Esophagus squamous epithelium (tissue), 5 donors: ENCODE measurements at places on chromosomes 5 and 9.

GRCh38 chr5:51495672-51496071 is 112.4 kb downstream of the ISL1 start:
- DNase-seq: no peak

DNA sequence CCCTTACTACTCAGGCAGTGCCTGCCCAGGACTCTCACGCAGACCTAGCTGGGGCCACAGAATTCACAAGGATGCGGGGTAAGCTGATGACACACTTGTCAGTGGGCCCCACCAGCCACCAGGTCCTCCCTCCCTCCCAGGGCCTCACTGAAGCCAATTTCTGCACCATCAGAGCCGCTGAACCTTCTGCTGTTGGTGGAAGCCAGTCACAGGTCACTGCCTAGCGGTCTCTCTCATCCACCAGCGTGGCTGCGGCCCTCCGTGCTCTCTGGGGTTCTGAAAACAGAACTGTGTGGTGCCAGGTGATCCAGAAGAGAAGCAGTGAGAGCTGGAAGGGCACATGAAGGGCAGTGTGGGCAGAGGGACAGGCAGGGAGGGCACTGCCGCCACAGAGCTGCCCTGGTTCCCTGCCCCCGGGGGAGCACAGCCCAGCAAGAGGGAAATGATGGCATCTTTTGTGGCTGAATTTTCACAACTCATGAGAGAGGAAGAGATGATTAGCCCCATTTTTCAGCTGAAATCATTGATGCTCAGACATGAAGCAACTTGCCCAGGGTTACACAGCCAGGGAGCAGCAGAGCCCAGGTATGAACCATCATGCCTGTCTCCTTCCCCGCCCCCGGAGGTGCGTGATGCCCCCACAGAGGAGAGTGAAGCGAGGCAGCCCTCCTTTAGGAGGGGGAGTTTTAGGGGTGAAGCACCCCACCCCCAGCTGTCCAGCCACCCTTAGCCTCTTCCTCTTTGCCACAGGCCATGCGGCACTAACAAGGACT is 41.4 kb upstream of the CPLX2 start:
- no peak for DNase-seq

- no peak for DNase-seq
Observed at GRCh38 chr5:71922584-71923106, 184.6 kb upstream of the MAP1B start.

DNA sequence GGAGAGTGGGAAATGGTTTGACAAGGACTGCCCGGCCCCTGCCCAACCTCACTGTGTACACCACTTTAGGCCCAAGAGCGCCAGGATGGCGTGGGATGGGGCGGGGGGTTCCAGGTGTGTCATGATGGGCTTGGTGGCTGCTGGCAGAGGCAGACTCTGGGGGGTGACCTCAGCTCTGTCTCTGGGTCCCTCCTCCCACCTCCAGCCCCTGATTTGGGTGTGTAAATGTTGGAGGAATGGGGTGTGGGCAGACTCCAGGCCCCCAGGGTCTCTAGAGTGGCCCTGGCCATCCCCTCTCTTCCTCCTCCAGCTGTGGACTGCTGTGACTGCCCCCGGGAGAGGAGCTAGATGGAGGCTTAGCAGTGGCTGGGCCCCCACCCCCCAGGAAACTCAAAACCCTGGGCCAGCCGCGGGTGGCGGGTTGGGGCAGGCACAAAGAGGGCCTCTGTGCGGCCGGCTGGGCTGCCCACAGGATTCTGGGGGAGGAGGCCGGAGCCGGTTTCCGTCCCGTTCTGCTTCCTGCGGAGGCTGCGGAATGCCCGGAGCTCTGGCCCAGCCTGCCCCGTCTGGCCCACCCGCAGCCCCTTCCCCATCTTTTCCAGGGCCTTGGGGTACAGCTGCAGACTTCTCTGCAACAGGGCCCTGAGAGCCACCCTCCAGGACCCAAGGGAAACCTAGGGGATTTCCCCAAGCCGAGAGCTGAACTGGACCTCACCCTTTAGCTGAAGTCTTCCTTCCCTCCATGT is 23.1 kb downstream of the CXXC5 start:
- DNase-seq: no peak

DNA sequence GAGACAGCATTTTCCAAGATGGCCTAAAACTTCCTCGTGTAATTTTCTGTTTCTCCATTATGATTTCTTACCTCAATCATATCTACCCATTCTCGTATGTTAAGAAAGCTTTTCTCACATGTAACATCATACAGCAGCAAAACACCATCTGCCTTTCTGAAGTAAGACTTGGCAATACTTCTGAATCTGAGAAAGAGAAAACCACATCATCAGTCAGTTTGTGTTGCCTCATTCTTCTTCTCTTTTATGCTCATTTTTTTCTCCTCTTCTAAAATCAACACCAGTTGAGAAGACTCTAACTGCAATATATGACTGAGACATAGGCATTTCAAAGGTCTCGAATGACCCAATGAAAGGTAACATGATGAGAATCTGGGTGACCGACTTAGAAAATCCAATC is 66.0 kb downstream of the RASEF start:
- DNase-seq: no peak

- DNase-seq: no peak
Observed at GRCh38 chr5:176899296-176899891, at the start of gene HK3. Gene HK3, minus strand, starts transcription at chr5:176899346. Its CDS starts 3,187 bp downstream, at chr5:176896159.

DNA sequence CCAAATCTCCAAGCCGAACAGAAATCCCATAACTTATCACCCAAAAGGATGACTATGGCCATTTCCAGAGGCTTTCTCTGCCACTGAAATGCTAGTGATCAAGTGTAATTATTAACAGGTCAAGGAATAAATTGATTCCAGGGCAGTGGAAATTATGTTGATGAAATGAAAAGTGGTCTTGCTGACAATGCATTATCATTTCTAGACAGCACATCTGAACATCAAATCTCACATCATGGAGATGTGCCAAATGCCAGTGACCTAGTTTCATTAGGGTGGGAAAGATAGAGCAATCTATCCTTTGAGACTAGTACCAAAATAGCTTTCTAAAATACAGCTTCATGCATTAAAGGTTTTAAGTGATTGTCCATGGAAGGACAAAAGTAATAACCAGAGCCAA is 86.1 kb downstream of the AUH start:
- DNase-seq: no peak

DNA sequence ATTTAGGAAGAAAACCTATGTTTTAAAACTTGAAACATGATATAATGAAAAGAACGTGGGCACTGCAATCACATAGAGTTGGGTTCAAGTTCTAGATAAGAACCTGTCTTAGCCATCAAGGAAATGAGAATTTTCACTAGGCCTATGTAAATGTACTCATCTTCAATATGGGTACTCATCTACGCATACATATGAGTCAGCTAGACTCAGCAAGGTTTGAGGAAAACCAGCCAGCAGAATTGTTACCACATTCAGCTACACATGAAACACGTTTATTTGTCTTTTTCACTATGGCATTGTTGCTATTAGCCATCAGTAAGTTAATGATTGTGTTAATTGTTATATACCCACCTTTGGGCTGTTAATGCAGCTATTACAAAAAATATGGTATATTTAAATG is 146.3 kb downstream of the CHSY3 start:
- no peak for DNase-seq

DNA sequence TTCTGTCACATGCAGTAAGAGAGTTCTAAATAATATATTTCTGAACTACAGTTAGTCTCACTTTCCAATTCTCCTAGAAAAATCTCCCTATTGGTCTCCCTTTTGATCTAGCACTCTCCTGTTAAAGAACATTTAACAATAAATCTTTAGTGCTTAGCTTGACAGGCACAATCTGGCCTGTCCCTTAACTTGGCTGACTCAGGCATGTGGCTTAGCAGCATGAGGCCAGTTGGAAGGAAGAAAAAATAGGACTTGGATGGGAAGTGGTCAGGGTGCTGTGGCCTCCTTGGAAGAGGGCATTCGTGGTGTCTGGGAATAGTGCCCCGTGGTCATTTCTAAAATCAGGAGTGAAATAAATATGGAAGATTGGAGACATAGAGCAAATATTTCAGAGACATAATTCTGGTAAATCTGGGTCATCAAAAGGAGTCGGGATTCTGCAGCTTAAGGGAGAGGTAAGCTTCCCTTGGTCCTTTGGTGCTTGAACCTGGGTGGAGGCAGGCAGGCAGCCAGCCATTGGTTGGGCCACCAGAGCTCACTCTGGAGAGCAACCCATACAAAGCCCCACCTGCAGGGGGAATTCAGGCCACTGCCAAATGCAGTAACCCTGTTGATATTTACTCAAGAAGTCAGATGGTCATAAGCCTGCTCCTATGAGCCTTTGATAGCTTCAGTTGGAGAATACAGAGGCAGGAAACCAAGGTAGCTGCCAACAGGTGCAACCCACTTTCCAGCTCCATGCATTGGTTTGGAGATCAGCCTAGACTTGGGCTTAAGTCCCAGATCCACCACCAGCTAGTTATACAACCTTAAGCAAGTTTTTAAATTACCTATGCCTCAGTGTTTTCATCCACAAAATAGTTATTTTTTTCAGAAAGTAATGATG is 28.8 kb upstream of the TLE4 start:
- no peak for DNase-seq

GRCh38 chr5:97111616-97112015 is 30.8 kb downstream of the LIX1 start:
- DNase-seq: no peak

GRCh38 chr9:112884101-112884500 is 6.6 kb downstream of the SLC46A2 start:
- DNase-seq: no peak

- DNase-seq: no peak
Observed at GRCh38 chr9:20250791-20251190, 371.5 kb downstream of the MLLT3 start.

- no peak for DNase-seq
Observed at GRCh38 chr9:119365291-119366027, 3.8 kb downstream of the BRINP1 start.

- no peak for DNase-seq
Observed at GRCh38 chr9:13923381-13923780, 390.6 kb downstream of the NFIB start.

DNA sequence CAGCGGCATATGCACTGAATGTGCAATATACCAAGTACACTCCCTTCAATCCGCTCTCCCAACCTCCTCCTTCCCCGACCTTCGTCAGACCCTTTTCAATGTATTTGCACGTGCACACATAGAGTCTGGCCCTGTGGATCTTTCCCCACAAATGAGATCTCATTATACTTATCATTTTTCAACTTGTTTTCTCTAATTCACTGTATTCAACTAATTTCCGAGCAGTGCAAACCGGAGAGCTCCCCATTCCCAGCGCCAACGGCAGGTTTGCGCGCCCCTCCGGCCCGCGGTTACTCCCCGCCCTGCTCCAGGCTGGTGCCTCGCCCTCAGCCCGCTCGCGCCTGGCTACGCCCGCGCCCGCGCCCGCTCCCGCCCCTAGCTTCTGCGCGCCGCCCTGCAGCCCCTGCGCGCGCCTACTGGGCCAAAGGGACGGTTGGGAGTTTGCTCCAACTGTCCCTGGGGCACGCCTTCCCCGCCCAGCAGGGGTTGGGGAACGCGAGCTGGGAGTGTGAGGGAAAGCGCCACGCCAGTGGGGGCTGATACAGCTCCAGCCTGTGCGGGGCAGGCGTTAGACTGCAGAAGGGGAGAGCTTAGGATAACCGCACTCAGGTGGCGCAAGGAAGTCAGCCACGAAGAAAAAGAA is 3.3 kb upstream of the CDC20B start:
- no peak for DNase-seq

DNA sequence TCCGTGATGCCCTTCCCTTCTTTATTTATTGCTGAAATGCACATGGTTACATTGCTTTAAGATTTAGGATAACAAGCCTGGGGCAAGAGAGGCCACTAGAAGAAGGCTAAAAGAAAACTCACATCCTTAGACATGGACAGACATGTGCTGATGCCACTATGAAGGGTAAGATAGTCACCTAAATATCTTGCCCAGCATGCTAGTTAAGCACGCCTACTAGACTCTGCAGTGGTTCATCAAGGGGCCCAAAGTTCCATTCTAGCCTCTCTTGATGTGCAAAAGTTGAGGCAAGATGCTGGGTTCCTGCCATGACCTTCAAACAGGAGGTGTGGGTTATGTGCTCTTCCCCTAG is 49.3 kb downstream of the GRAMD2B start:
- no peak for DNase-seq

DNA sequence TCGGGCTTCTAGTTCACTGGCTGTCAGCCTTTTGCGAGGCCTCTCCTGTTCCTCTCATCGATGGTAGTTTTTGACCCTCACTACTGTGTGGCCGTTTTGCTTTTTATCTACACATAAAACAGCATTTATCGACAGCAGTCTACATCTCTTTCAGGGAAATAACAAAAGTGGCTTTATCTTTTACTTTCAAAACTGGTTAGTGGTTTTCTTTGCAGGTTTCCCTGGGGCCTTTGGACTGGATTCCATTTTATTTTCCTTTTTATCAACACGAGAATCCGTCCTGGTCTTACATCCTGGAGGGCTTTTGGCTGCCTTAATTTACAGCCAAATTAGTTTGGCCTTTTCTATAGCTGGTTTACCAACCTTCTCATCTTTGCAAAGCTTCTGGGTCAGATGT is 793 bp upstream of the PKD2L2 start:
- no peak for DNase-seq

DNA sequence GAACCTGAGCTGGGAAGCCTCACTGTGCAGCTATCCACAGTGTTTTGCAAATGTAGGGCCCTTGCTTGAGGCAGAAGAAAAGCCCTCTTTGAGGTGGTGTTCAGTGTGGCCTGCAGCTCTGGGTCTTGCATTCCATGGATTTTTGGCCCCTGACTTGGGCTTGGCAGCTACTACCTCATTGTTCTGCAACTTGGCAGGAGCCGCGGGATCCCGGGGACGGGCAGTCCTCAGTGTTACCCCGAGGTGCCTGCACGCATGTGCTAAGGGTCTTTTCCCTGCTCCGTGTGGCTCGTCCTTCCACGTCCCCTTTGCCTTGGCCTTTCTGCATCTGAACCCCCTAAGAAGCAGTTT is 39.8 kb downstream of the NEK6 start:
- DNase-seq: no peak

DNA sequence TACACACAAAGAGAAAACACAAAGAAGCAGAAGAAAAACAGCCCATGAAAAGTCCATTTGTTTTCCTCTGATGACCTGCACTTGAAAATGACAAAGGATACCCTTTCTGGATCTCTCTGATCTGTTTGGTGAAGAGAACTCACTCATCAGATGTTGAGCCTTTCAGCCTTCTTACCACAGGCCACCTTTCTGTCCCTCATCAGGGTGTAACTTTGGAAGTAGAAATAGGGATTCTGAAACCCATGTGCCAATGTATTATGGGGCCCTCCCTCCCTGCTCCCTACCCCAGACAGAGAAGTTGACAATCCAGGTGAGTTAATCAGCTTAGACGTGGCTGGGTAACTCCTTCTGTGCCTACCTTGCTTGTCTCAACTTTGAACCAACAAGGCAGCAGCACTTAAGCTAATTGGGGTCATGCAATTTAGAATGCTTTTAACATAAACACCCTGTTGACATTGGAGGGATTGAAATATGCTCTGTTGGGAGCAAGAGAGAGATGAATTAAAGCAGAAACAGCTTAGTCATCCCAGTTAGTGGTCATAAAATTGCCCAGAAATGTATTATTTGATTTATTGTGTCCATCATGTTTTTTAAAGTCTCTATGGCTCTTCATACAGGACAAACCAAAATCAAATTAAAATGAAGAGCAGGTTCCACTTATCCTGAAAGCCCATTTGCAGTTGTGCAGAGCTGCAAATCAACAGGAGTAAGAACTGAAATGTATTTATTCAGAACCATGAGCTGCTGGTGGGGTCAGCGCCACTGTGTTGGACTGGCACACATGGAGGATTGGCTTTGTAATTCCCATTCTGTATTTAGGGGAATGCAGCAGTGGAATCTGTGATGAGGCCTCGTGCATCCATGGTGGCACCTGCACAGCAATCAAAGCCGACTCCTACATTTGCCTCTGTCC is 132.0 kb downstream of the LIFR start:
- DNase-seq: no peak
